Spleen (tissue), 13 donors: ENCODE measurements at places on chromosomes 7 and 10. TPM values are rescaled to one million over a fixed set of nuclear protein-coding genes. Genes with fewer than 3 reads are reported as not detected.

- DNase-seq, result no peak
Observed at GRCh38 chr7:47231032-47231431, 350.9 kb downstream of the TNS3 start.

GRCh38 chr7:27262121-27262520 is 19.5 kb downstream of the EVX1 start:
- DNase-seq, result no peak

GRCh38 chr10:2895594-2896196 is 171.7 kb upstream of the PFKP start:
- DNase-seq, result no peak

GRCh38 chr10:110504111-110504735 is 6.5 kb downstream of the DUSP5 start:
- no peak for DNase-seq

TRPV5 gene
- not detected for total RNA-seq

NPY4R2 gene
- not detected for total RNA-seq

- DNase-seq, result no peak
Observed at GRCh38 chr7:69429911-69430383, 168.3 kb upstream of the AUTS2 start.

- no peak for DNase-seq
Observed at GRCh38 chr10:12975906-12976305, 25.6 kb downstream of the CCDC3 start.

DNA sequence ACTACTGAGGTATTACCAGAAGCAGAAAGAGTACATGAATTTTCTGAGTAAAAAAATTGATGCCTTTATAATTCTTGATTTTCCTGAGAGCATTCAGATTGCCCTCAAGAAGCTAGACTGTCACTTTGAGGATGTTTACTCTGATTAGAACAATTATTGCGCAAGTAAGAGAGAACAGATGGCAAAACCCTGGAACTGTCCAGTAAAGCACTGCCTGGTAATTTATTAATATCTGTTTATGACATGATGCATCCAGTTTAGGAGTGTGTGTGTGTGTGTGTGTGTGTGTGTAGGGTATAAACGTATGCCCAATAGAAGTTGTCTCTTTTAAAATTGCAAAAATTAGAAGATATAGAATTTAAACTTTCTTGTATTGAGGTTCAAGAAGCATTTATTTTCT is 379.7 kb downstream of the PHTF2 start:
- DNase-seq, result no peak

- peak; percentile 90 for DNase-seq
Observed at GRCh38 chr7:1176891-1177373, 16.9 kb upstream of the ZFAND2A start.

DNA sequence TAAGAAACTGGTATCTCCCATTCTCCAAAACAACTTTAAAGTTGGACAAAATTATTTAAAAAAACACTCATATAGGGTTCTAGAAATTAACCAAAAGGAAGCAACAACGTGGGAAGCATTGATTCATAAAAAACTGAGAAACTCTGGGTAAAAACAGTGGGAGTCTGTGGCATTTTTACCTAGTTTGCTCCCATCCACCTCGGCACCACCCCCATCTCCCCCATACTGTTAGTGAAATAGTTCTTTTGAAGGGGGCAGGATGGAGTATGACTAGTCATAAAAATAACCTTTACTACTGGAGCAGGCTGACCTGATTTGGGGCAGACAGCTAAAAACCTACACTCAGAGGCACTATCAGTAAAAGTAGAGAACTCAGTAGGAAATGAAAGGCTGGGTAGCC is 123.2 kb downstream of the AVL9 start:
- no peak for DNase-seq

GRCh38 chr7:84729284-84729683 is 457.6 kb downstream of the SEMA3D start:
- DNase-seq, result no peak

- peak; percentile 76 for DNase-seq
Observed at GRCh38 chr10:43130770-43131171, 7.5 kb upstream of the CSGALNACT2 start.

DNA sequence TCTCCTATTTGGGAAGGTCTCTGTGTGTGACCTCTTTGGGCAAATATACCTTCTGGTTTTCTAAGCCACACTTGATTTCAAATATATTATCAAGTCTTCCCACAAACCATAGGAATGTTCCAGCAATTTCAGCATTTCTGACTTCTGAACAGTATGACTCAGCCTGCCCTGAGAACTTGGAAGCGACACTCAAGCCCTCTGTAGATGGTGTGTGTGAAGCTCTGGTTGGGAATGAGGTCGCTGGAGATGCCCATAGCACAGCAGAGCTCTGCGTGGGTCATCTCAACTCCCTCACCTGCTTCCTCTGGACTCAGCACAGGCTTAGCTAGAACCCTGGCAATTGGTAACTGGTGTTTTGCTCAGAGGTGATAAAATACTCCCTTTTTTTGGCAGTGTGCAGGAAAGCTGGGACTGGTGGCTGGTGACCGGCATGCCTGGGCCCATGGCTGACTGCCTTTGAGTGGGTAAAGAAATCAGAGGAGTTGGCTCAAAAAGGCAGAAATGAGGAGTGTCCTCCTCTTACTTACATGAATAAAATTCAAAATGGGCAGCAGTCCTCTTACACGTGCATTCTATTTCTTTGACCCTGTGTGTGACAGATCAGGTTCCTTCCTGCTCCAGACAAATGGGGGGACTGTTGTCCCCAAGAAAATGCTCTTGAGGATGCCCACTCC is 87.5 kb upstream of the NRP1 start:
- DNase-seq, result no peak

MRC1 gene
- total RNA-seq, result 88.8 TPM

PITX3 gene
- not detected for total RNA-seq

TAS2R41 gene
- total RNA-seq, result not detected

PLAU gene
- 19.1 TPM for total RNA-seq

- DNase-seq, result no peak
Observed at GRCh38 chr7:155584763-155585531, 38.6 kb upstream of the CNPY1 start.
